ENCODE measurements at places on chromosomes 7 and 10.

DNA sequence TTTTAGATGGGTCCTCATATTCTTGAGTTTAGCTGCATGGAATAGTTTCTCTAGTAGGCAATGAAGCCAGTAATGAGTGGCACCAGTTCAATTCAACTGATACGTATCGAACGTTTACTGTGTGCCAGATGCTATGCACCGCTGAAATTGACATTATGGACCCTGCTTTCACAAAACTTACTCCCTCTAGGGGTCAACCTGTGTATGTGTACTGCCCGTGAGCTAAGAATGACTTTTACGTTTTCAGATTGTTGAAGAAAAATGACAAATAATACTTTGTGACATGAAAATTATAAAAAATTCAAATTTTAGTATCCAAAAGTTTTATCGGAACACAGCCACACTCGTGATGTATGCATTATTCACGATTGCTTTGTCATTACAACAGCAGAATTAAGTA is 95.5 kb downstream of the ZMYND11 start:
- DNase-seq = no peak

DNA sequence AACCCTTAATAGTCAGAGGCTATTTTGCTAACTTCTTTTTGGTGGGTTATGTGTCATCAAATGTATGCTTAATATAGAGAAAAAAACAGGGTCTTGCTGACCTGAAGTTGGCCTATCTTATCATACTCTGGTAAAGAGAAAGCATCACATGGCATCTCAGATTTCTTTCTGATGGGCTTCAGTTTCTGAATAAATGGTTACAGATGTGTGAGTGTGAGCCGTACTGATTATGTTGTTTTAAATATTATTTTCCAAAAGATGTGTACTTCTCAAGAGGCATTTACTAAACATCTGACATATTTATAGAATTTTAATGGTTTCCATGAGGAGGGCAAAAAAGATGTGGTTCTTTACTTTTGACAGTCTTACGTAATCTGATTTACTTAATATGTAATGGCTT is 28.4 kb downstream of the BBS9 start:
- no peak for DNase-seq

GRCh38 chr10:70806841-70807240 is 8.9 kb upstream of the SGPL1 start:
- DNase-seq = no peak

DNA sequence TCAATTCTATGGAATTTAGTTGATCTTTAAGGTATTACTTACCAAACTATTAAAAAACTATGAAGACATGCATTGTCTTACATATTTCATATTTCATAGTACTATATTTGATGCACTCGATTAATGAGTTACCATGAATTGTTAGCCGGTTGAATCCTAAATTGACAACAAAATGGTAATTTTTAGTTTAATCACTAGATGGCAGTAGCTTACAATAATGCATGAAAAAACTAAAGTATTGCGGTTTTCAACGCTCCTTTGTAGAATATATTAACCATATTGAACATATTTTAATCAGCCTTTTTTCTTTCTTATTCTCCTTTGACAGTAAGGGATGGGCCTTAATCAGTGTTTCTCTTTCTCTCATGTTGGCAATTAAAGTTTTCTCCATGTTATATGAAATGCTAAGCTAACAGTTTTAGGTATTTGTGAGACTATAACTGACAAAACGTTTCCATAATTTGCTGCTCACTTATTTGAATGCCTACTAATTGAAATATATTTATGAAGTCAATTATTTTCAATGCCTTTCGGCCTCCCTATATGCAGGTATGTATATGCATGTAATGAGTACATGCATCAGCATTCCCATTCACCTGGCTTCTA is 48.5 kb upstream of the ARL4A start:
- no peak for DNase-seq

DNA sequence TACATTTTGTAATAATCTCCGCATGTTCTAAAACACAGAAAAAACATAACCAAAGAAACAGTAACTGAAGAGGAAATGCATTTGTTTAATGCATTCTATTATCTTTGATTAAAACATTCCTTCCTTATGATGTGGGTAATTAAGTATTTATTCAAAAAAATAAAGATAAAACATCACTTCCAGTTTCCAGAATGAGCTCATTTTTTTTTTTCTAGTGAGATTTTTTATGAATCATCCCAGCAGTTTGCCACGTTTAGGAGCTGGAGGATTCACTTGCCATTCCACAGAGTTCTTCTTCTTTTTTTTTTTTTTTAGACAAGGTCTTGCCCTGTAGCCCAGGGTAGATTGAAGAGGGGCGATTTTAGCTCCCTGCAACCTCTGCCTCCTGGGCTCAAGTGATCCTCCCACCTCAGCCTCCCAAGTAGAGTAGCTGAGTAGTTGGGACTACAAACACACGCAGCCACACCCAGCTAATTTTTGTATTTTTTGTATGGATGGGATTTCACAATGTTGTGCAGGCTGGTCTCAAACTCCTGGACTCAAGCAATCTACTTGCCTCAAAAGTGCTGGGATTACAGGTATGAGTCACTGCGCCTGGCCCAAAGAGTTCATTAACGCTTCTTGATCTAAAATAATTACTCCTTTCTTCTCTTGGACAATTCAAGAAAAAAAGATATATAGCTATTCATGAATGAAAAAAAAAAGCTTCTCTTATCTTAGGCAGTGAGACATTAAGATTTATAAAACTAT is 177.3 kb downstream of the DKK1 start:
- no peak for DNase-seq

GRCh38 chr7:1455241-1455939 is 3.9 kb downstream of the MICALL2 start:
- DNase-seq = no peak

- DNase-seq = no peak
Measured at GRCh38 chr10:17144032-17144431, 14.4 kb upstream of the CUBN start.

Measured in GM12891 (cell line).